CD14-positive monocyte (primary cell): ENCODE measurements at places on chromosomes 7 and 10.

GRCh38 chr10:35635576-35635975 is 6.5 kb downstream of the FZD8 start:
- peak; percentile 52 for DNase-seq

GRCh38 chr10:15817409-15818046 is 42.8 kb downstream of the MINDY3 start:
- DNase-seq, result no peak

GRCh38 chr10:2145926-2146478 is 408.7 kb upstream of the ADARB2 start:
- DNase-seq, result no peak

DNA sequence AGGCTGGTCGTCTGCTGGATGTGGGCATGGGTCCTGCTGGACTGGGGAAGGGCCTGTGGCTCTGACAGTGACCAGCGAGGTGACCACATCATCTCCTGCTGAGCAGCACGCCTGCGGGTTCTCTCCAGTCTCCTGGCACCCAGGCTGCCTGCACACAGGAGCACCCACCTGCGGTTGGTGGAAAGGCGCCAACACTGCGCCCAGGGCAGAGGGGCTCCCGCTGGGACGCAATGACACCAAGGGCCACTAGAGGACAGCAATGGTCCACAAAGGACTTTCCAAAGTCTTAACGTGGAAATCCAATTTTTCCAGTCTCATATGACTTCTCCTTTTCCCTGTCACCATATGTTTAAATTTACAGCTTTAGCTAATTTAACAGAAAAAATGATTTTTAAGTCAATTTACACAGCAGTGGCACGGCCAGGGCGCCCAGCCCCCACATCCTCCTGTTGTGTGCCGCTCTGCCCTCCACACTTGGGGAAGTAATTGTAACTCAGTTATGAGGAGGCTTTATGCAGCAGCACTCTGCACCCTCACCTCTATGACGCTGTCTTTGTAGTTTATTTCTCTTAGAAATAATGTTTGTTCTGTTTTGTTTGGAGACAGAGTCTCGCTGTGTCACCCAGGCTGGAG is 38.1 kb downstream of the CFAP46 start:
- DNase-seq, result peak; percentile 21

DNA sequence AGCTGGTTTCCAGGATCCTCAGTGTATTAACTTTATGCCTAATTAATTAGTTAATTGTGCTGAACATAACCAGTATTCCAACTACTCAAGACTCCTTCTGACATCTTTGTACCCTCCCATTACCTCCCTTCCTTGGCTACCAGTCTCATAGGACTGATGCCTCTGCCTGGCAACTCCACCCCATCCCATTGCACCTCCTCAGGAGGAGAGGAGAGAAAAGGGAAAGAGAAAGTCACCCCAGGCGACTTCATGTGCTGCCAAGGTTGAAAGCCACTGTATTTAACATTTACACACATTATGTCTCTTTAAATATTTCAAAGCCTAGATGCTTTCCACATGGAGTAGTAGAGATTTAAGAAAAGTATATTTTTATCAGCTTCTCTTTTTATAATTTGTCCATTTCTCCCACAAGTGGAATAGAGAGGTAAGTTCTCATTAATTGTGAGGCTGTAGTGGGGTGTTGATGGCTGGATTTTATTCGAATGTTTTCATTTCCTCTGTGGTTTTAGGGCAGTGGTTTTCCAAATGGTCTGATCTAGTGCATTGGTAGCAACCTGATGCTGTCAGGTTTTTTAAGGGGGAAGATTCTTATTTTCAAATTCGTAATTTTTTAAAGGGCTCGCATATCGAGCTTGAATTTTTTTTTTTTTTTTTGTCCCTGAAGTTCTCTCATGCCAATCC is 148.0 kb downstream of the BICC1 start:
- DNase-seq, result no peak

- DNase-seq, result no peak
Observed at GRCh38 chr10:29966269-29966668, 93.1 kb downstream of the JCAD start.

DNA sequence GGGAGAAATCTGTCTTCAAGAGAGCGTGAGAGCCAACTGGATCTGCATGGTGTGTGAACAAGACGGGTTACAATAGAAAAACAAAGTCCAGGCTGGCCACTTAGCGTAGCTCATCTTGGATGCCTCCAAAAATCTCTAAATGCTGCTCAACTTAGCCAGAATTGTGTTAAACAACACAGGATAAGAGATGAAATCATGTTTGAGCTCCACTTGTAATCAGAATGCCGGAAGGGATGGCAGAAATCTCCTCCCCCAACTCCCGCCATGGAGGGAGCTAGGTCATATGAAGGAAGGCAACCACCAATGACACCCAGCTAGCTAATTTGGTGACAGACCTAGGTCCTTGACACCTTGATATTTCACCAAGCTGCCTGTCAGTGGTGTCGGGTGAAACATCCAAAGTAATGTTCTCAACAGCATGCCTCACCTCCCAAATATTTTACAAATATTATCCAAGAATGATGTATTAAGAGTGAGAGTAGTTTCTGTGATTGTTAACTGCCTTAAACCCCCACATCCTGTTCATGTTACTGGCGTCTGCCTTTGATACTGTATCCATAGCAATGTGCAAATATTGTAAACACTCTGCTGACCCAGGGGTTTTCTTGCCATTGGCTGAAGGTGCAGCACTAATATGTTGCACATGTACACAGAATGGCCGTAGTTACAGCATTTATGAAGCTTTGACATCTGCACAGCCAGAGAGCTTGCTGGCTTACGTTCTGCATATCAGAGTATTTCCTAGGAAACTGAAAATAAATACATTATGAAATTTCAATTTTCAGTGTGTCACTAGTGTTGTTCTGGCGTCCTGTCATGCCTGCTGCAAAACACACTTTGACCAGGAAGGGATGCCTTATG is 25.8 kb downstream of the TMEM254 start:
- no peak for DNase-seq

GRCh38 chr7:127413962-127414361 is 21.5 kb upstream of the ZNF800 start:
- no peak for DNase-seq

DNA sequence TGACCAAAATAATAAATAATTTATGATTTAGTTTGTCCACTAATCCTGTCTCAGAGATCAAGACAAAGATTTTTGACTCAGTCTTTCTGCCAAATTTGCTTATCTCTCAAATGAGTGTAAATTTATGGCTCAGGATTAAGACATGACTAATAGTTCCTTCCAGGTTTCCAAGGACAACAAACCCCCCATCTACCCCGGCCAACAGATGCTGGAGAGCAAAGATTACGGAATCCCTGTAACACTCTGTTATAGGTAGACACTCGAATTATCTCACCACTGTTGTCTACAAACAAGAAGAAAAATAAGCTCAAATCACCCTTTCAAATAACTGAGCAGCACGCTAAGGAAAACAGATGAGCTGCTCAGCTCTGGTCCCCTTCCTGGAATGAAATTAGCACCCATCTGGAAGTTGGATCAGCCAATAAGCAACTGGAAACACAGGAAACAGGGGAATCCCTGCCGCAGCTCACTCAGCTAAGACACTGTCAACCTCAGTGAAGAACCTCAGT is 56.8 kb upstream of the SVIL start:
- no peak for DNase-seq

DNA sequence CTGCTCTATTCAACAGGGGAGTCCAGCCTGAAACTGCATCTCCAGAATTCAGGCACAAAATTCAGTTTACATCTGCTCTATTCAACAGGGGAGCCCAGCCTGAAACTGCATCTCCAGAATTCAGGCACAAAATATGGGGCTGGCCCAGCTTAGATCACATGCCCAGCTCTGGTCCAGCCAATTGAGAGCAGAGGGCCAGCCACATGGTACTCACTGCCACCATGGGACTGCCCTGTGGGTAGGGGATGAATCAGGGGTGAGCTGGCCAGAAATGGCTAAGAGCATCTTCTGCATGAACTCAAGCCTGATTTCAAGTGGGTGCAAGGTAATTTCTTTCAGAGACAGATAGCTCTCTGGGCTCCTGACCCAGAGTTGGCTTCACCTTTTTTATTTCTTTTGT is 156.6 kb upstream of the LYZL2 start:
- DNase-seq, result no peak

DNA sequence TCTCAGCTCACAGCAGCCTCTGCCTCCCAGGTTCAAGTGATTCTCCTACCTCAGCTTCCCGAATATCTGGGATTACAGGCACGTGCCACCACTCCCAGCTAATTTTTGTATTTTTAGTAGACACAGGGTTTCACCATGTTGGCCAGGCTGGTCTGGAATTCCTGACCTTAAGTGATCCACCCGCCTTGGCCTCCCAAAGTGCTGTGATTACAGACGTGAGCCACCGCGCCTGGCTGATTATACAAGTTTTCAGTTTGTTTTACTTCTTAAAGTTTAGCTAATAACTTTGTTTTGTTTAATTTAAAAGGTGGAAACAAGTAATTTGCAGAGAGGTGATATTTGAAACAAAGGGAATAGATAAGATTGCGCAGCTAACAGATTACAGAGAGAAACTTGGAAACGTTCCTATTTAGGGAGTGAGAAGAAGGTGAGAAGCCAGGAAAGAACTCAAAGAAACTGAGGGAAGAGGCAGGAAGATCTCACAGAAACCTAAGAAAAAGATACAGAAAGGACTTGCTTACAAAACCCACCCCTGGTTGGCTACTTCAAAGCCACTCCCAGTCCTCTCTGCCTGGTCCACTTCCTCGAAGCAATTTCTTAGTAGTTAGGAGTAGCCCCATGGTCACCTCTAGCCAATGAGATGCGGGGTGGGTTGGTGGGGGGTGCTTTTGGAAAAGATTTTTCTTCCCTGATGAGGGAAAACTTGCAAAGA is 15.0 kb upstream of the PDLIM1 start:
- no peak for DNase-seq

GRCh38 chr10:132642732-132643008 is 105.1 kb downstream of the INPP5A start:
- DNase-seq, result no peak

DNA sequence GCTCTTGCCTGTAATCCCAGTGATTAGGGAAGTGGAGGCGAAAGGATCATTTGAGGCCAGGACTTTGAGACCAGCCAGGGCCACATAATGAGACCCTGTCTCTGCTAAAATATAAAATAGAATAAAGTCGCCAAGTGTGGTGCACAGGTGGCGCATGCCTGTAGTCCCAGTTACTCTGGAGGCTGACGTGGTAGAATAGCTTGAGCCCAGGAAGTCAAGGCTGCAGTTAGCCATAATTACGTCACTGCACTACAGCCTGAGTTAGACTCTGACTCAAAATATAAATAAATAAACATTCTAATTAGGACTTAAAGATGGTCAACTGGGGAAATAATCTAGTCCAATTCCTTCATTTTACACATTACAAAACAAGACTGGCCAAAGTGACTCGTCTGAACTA is 768 bp downstream of the CHCHD2 start:
- DNase-seq, result peak; percentile 73

DNA sequence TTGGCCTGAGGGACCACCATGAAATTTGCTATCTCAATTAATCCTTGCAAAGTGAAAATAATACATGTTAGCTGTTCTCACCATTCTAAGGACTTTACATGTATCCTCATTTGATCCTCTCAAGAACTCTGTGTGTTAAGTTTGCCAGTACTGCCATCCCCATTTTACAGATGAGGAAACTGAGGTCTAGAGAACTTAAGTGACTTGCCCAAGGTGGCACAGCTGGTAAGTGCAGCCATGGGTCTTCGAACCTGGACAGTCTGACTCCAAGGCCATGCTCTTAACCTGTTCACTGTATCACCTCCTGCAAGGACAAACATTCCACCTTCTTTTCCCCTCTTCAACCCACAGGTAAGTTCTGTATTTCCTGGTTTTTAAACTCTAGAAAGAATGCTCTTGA is 85.3 kb upstream of the NFE2L3 start:
- no peak for DNase-seq

DNA sequence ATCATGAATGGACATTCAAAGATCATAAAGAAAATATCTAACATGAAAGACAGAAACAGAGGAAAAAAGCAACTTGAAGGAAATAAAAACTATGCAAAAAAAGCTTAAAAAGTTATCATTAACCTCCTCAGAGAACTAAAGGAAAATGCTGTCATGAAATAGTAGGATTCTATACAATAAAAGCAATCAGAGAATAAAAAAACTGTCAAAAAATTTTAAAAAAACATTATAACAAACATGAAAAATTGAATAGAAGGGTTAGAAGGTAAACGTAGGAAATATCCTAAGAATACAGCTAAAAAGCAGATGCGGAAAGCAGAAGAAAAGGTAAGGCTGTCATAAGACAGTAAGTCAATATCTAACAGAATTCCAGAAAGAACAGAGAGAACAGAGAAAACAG is 44.8 kb downstream of the SGMS1 start:
- no peak for DNase-seq

- no peak for DNase-seq
Observed at GRCh38 chr10:63637901-63638327, 116.7 kb downstream of the REEP3 start.

- no peak for DNase-seq
Observed at GRCh38 chr7:103521937-103522336, 75.9 kb upstream of the SLC26A5 start.
